SK-N-MC (cell line): ENCODE measurements at places on chromosomes 5 and 9.

DNA sequence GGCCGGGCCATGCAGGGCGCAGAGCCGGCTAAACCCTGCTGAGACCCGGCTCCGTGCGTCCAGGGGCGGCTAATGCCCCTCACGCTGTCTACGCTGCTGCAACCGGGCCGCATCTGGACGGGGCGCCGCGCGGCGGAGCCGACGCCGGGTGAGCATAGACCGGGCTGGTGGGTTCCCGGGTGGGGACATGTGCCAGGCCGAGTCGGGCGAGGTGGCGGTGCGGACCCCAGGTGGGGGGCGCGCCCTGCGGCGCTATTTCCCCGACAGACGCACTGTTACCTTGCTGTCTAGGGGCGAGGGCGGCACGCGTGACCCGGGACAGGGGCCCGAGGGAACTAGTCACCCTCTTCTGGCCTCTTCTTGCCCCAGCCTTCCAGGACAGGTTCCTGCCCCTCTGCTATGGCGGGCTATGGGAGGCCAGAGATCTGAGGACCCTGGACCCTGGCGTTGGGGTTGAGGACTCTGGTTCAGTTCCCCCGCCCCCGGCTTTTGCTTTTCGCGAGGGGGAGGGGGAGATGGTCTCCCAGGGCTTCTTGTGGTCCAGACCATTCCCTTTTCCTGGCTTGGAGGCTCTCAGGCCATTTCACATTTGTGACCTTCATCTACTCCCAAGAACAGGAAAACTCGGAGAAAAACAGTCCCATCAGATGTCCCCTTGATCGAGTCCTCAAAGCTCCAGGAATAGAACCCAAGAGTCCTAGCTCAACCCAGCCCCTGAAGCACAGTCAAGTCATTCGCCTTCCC lies 536 bp downstream of the SLC27A4 start:
- no peak for DNase-seq

- no peak for DNase-seq
Measured at GRCh38 chr5:169762338-169763095, 125.4 kb downstream of the DOCK2 start.

DNA sequence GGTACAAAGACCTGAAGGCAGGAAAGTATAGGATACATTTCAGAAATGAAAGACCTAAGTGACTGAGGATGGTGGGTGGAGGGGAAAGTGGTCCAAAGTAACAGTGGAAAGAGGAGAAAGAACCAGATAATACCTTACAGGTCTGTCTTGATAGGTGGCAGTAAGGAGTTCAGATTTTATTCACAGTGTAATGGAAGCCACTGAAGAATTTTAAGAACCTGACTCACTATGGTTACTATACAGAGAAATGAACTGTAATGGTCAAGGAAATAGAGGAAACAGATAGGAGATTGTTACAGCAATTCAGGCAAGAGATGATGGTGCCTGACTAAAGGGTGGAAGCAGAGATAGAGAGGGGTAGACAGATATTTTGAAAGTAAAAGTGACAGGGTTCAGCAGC lies 46.5 kb downstream of the EPB41L4A start:
- no peak for DNase-seq

DNA sequence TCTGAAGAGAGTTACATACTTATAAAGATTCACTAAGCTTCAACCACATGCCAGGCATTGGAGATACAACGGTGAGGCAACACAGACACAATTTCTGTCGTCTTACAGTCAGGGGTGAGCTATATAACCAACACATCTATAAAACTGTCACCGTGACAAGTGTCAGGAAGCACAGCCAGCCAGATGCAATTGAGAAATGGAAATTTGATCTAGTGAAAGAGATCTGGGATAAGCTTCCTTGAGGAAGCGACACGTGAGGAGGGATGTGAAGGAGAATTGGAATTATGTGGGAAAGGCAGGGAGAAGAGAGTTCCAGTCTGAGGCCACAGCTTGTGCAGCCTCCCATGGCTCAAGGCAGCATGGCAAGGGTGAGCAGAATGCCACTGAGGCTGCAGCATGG lies 50.9 kb upstream of the ZNF354B start:
- no peak for DNase-seq

DNA sequence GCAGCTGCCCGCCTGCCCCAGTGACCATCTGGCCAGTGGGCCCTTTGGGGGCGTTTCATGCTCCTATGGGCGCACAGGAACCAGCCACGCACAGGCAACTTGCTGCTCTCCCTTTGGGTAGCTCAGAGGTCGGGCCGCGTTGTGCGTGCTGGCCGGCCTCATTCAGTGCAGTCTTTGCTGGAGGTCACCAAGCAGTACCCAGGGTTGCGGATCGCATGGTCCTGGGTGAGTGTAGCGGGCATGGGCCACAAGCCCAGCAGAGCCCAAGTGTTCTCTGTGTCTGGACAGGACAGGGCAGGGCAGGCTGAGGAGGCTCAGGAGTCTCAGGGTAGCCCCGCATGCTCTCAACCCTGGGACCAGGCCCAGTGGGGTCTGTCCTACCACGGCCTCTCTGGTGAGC lies 9.9 kb upstream of the MRNIP start:
- no peak for DNase-seq

DNA sequence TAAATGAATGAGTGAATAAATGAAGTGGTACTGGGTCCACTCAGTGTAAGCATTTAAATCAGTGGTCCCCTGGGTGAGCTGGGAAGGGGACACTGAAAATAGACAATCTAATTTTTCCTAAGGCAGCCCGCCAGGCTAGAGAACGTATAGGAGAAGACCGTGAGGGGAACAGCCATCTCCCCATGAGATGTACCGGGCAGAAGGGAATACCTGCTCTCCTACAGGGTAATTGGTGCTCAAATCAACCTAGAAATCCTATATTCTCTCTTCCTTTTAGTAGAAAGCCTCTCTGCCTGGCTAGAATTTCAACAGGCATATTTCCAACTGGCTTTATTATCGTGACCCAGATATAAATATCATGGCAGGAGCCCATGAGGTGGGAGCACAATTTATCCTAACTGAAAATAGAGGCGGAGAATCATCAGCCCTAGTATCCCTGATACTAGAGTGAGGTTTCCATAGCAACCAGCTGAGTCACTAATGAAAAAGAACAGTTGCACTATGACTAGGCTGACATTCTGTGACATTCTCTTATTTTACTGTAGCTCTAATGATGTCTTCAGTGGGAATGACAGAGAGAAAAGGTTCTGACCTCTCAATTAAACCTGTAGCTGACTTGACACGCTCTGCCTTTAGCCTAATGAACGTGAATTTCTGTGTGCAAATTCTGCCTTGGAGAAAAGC lies 96.5 kb upstream of the CAST start:
- DNase-seq = no peak

DNA sequence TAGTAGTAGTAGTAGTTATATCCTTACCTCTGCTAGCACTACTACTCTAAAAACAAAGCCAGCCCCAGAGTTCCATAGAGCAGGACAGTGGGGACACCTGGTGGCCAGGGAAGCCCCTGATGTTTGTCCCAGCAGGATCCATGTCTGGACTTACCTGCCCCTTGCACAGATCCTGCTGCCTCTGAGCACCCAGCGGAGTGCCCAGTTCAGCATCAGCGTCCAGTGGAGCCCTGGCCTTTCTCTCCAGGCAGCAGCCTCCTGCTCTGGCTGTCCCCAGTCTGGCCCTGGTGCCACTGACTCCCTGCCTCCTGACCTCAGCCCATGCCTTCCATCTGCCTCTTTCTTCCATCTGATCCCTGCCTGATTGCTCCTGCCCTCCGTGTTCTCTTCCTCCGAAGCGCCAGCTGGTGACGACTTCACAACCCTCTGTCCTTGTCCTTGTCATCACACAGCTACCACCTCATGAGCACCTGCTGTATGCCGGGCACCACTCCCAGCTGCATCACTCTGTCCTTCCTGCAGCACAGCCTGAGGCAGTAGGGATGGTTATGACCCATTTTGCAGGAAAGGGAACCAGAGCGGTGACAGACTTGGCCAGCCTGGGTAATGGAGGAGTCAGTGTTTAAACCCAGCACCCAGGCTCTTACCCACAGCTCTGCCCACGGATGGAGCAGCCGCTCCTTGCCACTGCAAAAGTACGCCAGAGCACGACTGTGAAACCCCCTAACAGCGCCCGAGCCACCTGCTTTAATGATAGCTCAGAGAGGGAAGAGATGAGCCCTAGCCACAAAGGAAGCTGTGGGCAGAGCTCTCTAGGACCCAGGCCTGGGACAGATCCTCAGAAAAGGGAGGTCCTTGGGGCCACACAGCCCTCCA lies 11.5 kb downstream of the SARDH start:
- no peak for DNase-seq

DNA sequence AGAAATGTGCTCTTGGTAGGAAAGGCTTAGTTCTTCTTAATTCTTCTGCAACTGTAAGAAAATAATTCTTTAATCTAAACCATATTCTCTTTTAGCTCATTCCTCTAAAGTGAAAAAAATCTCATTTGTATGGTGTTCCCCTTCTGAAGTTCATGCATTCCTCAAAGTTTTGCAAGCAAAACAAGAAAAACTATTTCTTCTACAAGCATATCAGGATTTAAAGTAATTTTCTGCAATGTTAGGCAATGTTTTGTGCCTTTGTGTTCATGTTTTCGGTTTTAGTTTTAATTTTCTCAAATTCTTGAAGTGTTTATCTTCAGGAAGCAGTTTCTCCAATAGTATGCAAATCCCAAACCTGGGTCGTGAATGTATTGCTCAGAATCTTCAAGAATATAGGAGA lies 12.7 kb upstream of the GPR21 start:
- DNase-seq = no peak

GRCh38 chr5:116559673-116560164 lies 14.9 kb downstream of the SEMA6A start:
- no peak for DNase-seq

- DNase-seq = no peak
Measured at GRCh38 chr5:116514421-116514970, 60.1 kb downstream of the SEMA6A start.

DNA sequence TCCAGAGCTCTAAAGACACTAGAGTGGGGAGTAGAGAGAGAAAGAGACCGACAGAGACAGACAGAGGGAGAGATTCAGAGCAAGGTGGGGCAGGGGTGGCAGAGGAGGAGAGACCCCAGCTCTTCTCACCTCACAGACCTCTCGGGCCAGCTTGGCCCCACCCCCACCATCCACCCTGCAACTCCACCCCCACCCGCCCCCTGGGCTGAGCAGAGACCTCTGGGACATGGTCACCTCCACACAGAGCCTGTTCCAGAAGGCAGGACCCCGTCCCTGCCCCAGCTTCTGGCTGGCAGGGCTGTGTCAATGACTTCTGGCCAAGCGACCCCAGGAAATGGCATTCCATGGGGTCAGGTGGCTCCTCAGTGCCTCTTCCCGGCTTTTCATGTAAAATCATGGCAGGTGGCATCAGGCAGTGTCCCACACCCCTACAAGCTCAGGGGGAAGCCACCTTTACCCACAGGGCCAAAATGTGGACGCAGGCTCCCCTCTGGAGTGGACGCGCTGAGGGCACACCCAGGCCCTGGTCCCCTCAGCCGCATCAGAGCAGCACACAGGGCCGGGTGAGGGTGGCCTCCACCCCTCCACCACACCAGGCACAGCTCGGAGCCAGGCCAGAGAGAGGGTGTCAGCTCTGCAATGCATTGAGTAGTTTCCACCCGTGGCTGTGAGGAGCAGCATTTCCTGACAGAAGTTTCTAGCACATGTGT lies 131.2 kb upstream of the LPCAT1 start:
- no peak for DNase-seq

DNA sequence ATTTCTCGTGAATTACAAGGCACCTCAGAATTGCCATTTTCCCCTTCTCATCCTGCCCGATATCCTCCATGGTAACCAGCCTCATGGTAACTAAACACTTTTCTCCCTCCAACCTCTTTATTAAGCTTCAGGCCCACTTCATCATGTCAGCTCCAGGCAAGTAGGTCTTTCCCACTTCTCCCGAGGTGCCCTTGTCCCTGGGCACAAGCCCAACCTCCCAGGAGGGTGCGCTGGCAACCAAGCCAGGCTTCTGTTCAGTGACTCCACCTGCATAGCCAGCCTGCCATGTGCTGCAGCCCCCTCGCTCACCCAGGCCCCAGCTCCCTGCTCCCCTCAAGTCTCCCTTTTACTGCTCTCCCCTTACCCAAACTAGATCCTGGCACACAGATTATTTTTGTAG lies 47.4 kb upstream of the AFAP1L1 start:
- DNase-seq = no peak

- DNase-seq = no peak
Measured at GRCh38 chr9:37836386-37836785, 35.8 kb downstream of the DCAF10 start.

DNA sequence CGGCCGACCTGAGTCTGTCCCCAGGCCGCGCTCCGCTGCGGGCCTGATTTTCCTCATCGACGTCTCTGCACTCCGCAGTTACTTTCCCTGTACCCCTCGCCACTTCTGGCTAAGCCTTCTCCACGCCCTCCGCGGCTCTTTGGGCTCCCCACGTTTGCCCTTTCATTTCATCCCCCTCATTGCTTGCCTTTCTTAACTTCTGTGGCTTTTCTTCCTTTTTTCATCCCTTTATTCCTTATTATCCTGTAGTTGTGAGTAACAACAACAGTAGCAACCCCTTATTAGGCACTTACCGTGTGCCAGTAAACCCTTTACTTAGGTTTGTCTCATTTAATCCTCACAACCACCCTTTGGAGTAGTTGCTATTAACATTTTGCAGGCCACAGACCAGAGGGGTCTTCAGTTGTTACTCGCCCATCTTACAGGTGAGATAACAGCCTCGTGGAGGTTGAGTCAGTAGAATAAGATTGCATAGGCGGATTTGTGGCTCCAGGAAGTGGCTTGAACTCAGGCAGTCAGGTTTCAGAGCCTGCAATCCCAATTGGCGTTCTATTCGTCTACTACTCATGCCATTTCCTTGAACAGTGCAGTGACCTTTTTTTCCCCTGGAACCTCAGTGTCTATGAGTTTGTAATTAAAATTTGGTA lies 724 bp downstream of the TCERG1 start:
- DNase-seq = no peak

GRCh38 chr9:70257991-70258691 lies 637 bp upstream of the SMC5 start:
- DNase-seq = no peak

DNA sequence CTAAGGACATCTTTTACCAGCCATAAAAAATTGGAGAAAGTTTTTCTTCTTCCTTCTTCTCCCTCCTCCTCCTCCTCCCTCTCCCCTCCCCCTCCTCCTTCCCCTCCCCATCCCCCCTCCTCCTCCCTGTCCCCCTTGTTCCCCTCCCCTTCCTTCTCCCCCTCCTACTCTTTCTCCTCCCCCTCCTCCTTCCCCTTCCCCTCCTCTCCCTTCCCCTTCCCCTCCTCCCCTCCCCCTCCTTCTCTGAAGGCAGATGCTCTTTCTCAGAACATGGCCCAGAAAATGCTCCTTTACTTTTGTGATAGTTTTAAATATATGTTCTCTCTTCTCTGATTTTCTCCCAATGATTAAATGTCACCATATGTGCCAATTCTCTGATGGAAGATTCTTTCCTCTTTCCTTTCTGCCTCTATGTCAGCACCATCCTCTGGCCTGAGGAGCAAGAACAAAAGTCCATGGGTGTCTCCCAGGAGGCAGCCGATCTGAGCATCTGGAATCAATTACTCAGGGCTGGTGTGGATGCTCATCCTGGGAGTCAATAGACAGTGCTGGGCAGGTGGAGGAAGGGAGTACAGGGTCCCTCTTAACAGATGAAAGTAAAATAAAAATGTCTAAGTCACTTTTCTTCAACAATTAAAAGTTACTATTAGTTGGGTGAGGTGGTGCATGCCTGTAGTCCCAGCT lies 63.0 kb upstream of the GNA14 start:
- no peak for DNase-seq

- no peak for DNase-seq
Measured at GRCh38 chr5:124745928-124746915, at the start of gene ZNF608. ZNF608 (minus strand) TSS chr5:124746639; CDS start chr5:124744989, 1,650 bp downstream.

- DNase-seq = no peak
Measured at GRCh38 chr5:25090275-25090674, 445.5 kb upstream of the CDH10 start.

- no peak for DNase-seq
Measured at GRCh38 chr5:171622010-171622409, 163.6 kb upstream of the SMIM23 start.

GRCh38 chr5:9351546-9351945 lies 194.3 kb downstream of the SEMA5A start:
- DNase-seq = no peak
